ENCODE measurements at places on chromosomes 6 and 20.

DNA sequence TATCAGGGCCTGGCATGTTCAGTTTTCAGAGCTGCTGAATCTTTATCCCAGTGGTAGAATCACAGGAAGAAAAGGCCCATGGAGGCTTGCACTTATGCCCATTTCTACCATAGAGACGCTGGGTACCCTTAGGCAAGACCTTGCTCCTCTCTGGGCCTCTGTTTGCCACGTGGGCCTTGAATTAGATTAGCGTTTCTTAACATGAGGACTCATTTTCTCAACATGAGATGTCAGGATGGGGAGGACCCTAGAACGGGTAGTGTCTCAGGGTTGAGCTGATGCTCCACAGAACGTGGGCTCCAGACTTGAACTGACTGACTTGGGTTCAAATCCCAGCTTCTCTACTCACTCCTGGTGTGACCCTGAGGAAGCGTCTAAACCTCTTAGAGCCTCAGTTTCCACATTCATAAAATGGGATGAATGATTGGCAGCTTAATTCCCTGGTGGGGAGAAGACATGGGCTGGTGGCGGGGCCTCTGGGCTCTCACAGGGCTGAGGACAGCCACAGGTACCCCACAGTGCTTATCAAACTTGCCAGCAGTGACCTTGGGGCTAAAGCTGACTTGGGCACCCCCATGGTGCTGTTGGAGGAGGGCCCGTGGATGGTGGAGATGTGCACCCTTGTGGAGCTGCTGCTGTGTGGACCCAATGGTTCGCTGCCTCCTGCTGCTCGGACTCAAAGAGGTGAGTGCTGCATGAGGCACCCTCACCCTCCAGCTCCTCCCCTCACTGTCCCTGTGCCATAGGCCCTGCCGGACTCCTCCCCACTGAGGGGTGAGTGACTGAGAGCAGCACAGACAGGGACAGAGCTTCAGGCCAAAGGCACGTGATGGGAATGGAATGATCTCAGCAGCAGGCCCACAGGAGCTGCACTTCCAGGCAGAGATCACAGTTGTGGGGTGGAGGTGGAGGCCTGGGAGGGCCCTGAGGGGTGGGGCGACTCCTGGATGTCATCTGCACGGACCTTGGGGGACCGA lies 28.2 kb downstream of the SUN5 start:
- DNase-seq, result no peak

GRCh38 chr6:44500074-44500473 lies 112.6 kb downstream of the CDC5L start:
- no peak for DNase-seq

DNA sequence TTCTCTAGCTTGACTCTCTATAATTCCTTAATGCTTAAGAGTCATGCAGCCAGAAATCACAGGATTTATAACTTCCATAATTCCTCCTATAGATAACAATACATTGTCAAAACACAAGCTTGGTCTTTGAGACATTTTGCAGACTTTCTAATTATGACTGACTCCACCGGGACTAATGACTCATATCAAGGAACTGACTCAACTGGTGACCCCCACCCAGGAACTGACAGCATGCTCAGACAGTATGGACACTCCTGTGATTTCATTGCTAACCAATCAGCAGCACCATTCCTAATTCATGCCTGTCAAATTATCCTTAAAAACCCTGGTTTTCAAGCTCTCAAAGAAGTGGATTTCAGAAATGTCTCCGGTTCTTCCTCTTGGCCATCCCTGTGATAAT lies 670.5 kb upstream of the IMPG1 start:
- no peak for DNase-seq

- DNase-seq, result no peak
Observed at GRCh38 chr6:33925210-33925609, 121.4 kb upstream of the MLN start.

DNA sequence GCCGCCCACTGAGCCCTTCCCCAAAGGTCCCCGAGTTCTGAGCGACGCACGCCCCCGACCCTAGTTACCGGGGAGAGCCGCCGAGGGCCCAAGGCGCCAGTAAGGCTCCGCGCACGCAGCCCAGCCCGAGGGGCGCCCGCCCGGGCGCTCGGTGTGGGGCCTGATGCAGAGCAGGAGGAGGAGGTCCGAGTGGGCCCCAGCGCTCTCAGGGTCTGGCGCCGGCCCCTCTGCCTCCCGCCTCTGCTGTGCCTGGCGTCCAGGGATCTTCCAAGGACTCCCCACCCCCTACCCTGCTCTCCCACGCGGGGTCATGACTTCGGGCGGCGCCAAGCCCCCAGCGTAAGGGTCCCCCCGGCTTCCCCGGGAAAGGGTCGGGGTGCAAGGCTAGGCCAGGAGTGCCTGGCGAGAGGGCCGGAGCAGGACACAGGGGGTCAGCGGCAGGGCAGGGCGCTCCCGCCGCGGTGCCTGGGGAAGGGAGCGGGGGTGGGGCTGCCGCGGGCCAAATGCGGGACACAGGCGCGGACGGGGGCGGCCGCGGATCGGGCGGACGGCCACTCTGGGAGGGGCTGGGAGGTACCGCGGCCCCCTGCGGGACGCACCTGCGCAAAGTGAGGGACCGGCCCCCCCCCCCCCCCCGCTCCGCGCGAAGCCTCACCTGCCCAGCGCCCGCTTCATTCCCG lies 637 bp downstream of the ABHD12 start:
- DNase-seq, result peak; percentile 58

DNA sequence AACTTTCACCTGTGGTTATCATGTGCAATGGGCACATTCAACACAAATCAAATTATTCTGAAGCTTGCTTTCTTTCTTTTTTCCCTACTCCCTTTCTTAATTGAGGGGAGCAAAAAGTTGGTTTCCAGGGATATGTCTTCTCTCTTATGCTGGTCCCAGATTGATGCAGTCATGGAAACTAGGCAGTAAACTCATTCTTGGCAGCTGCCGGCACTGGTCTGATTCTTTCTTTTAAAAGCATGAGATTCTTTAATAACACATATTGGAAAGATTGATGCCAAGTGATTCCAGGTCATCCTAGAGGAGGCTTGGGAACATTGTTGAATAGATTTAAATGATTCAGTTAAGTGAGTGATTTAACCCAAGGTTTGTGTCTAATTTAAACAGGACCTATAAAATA lies 29.0 kb downstream of the PTPRA start:
- no peak for DNase-seq

DNA sequence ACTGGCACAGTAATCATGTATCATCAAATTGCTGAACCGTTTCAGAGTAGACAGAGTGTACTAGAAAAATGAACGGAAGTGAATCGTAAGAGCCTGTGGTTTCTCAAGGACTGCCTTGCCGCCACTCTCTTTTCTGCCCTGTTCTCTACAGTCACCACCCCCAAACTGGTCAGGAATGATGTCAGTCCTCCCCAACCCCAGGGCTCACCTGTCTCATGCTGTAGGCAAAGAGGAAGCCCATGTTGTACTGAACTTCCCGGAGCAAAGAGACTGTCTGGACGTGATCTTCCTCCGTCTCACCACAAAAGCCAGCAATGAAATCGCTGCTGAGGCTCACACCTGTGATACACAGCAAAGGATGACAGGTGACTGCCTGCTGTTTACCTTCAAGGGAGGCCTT lies 31.0 kb downstream of the CDK5RAP1 start:
- no peak for DNase-seq

GRCh38 chr20:20456741-20457140 lies 88.8 kb downstream of the INSM1 start:
- no peak for DNase-seq

- no peak for DNase-seq
Observed at GRCh38 chr6:167778497-167779128, 48.1 kb upstream of the AFDN start.

All from GM03348 (cell line).